ENCODE measurements at places on chromosomes 7 and 10. TPM values are rescaled to one million over a fixed set of nuclear protein-coding genes. Genes with fewer than 3 reads are reported as not detected.

DNA sequence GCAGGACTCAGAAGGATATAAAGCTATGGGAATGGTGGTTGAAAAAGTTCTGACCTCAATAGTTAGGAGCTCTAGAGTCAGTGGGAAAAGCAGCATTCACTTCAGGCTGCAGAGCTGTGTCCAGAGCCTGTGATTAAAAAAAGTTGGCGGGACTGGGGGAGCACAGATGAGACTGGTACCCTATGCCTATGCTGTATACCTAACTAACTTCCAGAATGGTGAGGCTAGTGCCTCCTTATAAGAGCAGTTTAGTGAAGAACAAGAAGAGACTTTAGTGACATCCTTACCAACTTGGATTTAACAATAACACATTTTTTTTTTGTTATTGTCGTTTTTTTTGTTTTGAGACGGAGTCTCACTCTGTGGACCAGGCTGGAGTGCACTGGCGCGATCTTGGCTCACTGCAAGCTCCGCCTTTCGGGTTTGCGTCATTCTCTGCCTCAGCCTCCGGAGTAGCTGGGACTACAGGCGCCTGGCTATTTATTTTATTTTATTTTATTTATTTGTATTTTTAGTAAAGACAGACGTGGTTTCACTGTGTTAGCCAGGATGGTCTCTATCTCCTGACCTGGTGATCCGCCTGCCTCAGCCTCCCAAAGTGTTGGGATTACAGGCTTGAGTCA, 6.6 kb upstream of the ZNF282 start:
- DNase-seq = peak; percentile 35

Gene NPC1L1
- total RNA-seq = 0.09 TPM

GRCh38 chr10:75493464-75493863, 62.0 kb downstream of the LRMDA start:
- no peak for DNase-seq

Gene LIPN
- not detected for total RNA-seq

GRCh38 chr10:18498998-18499397, 152.4 kb downstream of the NSUN6 start:
- DNase-seq = no peak

- DNase-seq = no peak
Observed at GRCh38 chr10:26408858-26409494, 29.2 kb upstream of the APBB1IP start.

Data from left cardiac atrium (tissue), 4 donors.